ENCODE measurements at places on chromosomes 16 and 17.
A peak's percentile ranks its signal among the peaks of the same experiment; 100 is the strongest.

DNA sequence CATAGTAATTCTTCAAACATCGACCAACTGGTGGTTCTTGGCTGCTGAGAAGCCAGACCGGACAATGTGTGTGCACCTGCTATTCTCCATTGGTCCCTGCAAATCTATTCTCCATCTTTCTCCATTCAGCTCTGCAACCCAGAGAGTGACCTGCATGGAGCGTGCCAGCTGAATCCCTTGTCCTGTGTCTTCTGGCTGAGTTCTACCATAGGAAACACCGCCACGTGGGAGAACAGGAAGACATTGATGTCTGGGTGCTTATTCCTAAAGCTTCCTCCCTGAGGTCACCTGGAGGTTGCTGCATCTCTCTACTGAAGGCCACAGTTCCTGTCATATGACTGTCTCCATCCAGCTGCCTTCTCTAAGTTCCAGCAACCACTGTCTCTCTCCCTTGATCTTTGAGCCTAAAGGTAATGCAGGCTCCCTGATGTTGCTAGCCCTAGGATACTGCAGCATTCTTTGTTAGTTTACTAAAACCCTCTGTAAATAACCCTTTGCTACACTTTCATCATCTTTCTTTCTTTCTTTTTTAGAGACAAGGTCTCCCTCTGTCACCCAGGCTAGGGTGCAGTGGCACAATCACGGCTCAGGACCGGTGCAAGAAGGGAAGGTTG, 10.6 kb upstream of the SMG1 start:
- DNase-seq, result no peak

DNA sequence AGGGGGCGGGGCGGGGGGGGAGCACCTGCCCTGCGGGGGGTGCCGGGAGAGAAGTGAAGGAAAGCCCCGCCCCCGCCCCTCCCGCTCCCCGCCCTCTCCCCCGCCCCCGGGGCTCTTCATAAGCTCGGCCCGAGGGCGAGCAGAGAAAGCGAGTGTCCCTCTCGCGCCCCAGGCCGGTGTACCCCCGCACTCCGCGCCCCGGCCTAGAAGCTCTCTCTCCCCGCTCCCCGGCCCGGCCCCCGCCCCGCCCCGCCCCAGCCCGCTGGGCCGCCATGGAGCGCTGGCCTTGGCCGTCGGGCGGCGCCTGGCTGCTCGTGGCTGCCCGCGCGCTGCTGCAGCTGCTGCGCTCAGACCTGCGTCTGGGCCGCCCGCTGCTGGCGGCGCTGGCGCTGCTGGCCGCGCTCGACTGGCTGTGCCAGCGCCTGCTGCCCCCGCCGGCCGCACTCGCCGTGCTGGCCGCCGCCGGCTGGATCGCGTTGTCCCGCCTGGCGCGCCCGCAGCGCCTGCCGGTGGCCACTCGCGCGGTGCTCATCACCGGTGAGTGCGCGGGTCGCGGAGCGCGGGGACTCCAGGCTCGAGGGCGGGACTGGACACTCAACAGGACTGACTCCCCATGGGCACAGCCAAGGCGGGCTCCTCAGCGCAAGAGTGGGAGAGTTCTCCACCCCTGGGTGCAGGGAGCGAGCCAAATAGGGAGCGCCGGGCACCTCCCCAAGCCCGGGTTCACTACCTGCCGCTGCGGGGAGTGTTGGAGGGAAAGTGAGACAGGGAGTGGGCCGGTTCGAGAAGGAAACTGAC, at the start of gene HSD11B2:
Gene HSD11B2 (plus strand): TSS at position 145 of the 798 bp plus-strand sequence. CDS start 128 bp downstream, at position 273.
- peak; percentile 76 for DNase-seq

DNA sequence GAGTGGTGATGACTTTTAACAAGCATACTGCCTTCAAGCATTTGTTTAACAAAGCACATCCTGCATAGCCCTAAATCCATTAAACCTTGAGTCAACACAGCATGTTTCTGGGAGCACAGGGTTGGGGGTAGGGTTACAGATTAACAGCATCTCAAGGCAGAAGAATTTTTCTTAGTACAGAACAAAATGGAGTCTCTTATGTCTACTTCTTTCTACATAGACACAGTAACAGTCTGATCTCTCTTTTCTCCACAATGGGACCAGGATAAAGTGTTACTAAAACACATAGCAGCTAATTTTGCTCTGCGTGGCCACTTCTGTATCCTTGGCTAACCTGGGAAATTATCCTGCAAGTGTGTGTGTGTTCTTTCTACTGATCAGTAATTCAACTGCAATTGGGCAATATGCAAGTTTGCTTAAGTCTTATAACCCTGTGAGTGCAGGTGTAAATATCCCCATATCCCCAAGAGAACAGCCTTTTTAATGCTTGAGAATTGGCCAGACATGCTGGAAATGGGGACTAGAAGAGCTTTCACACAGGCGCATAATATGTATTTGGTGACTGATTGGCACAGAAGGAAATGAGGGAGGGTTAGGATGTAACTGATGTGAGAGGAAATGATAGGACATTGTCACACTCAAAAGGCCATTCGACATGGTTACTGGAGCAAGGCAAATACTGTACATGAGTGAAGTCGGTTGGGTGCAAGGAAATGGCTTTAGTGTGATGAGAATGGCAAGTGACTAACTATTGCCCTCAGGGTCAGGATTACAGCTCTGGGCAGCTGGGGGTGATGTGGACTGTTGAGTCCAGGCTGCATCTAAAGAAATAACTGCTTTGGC, 10.8 kb upstream of the ANKS4B start:
- DNase-seq, result no peak

- DNase-seq, result no peak
These were observed 249.6 kb downstream of the NTN1 start for GRCh38 chr17:9270921-9271320.

- DNase-seq, result no peak
These were observed 117.2 kb upstream of the METRNL start for GRCh38 chr17:82962163-82962720.

DNA sequence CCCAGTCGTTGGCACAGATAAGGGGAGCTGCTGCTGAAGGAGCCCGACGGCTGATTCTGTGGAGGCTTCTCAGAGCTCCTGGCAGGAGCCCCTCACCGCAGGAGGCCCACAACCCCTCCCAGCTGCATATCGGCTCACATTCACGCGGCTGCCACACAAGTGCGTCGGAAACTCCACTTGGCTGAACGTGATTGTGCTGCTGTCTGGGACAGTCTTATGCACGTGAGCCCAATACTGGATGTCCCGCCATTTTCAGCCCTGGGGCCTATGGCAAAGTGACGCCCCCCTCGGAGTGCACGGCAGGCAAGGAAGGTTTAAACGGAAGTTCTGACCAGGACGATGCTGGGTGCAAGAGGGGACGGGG, 8.7 kb upstream of the PITPNA start:
- DNase-seq, result no peak

DNA sequence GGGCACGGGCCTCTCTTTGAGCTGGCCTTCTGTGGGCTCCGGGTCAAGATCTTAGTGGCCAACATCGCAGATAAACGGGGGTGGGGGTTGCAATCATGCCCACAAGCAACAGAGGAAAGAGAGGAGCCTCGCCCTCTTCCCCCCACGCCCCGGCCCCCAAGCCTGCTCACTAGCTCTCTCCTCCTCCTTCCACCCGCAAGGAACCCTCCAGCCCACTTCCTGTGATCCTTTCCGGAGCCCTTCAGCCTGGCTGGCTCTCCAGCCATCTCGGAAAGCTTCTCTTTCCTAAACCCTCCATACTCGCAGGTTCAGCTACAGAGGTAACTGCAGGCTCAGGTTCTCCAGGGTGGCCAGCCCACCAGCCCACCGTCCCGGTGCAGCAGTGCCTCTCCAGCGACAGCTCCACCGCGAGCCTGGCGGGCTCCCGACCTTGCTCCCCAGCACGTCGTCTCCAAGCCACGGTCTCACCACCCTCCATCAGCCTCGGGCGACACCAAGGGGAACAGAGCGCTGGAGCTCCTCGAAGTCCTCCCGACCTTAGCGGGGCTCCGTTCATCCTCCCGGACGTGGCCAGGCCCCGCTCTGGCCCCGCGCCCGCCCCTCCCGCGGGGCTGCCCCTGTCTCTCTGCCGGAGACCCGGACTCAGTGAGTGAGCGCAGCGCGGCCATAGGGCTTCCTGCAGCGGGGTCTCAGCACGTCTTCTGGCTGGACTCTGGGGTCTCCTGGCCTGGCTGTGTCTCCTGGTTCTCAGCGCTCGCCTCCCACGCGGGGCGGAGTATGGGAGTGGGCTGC, 12.9 kb upstream of the ODF4 start:
- DNase-seq, result no peak

DNA sequence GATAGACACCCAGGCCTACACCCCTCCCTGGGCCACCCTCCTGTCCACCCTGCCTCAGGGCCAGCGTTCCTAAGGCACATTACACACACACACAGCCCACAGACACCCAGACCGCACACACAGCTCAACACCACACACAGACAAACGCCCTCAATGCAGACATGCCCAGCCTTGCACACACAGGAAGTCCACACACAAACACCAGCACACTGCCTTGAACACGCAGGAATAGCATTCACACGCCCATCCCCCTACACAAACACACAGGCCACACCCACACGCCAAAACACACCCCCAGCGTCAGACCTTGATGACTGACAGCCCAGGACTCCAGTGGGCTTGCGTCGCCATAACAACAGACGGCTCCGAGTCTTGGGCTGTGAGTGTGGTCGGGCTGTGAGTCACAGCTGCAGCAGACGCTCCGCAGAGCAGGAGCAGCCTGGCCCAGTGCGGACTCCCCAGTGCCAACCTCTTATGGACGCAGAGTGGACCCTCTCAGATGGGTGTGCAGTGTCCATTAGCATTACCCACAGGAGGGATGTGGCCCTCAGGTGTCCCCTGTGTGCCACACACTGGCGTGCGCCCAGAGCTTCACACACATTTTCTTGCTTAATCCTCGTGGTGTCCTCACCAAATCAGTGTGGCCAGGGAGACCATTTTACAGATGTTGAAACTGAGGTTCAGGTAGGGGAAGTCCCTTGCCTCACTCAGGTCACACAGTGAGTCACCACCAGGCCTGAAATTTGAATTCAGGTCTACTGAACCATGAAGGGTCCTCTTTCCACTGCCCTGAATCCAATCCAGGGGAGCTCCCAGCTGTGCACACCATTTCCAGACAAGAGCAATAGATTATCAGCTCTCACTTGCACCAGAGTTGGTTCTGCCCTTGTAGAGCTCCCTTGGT, 17.8 kb upstream of the RAI1 start:
- DNase-seq, result no peak

GRCh38 chr16:1650131-1650530, 27.9 kb upstream of the JPT2 start:
- no peak for DNase-seq

GRCh38 chr16:68386628-68387027, 61.7 kb downstream of the SMPD3 start:
- DNase-seq, result no peak

GRCh38 chr16:81380932-81381331, 63.7 kb upstream of the CMIP start:
- DNase-seq, result no peak

DNA sequence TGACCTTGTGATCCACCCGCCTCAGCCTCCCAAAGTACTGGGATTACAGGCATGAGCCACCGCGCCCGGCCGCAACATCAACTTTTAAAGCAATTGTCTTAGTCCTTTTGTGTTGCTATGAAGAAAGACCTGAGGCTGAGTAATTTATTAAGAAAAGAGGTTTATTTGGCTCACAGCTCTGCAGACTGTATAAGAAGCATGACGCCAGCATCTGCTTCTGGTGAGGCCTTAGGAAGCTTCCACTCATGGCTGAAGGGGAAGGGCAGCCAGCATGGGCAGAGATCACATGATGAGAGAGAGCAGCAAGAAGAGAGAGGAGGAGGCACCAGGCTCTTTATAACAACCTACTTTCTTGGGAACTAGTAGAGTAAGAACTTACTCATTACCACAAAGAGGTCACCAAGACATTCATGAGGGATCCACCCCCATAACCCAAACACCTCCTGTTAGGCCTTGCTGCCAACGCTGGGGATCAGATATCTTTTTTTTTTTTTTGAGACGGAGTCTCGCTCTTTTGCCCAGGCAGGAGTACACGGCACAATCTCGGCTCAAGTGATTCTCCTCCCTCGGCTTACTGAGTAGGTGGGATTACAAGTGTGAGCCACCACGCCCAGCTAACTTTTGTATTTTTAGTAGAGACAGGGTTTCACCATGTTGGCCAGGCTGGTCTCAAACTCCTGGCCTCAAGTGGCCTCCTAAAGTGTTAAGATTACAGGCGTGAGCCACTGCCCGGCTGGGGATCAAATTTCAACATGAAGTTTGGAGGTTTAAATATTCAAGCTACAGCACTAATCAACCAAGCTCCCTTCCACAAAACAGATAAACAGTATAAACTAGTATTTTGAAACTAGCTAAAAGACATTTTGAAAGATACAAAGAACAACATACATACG, 21.4 kb upstream of the GPT2 start:
- no peak for DNase-seq

GRCh38 chr17:35901631-35902175, 21.5 kb upstream of the CCL5 start:
- no peak for DNase-seq

GRCh38 chr16:31386157-31386984, 6.8 kb upstream of the ITGAD start:
- peak; percentile 80 for DNase-seq

GRCh38 chr16:57815987-57816745, 13.9 kb upstream of the KIFC3 start:
- DNase-seq, result peak; percentile 94

- DNase-seq, result no peak
These were observed 13.2 kb downstream of the GABARAPL2 start for GRCh38 chr16:75579281-75579834.

- no peak for DNase-seq
These were observed 146.5 kb upstream of the PLCG2 start for GRCh38 chr16:81632392-81633146.

DNA sequence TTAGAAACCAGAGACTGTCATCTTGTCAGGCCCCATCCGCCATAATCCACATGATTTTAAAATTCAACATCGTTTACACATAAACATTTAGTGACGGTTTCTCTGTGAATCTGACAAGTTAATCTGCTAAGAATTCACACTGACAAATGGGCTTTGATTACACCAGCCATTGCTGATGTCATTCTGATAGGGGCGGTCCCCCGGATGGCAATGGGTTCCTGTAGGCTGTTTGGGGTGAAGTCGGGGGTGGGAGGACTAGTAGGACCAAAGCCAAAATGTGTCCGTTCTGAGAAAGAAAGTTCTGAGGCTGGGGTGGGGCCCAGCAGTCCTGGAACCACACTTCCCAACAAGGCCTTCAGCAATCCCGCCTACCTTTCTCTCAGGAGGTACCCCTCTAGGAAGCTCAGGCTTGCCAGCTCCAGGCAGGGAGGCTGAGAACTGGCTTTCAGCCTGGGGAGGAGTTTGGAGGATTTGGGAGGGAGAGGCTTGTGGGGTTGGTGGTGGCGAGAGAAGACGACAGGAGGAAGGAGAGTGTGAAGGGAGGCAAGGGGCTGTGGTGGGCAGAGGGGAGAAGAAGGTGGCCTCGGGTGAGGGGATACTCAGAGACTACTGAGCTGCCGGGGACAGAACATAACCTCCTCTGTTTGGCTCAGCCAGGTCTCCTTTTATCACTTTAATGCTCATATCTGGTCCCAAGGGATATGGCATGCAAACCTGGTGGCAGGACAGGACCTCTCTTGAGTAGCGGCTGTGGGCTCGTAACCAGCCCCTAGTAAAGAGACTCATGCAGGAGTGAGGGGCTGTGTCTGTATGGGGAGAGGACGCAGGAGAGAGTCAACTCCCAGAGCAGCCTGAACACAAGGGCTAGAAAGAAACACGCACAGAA, 8.6 kb downstream of the HIC1 start:
- DNase-seq, result no peak

Measured in T47D (cell line).